Upper lobe of left lung (tissue), 6 donors: ENCODE measurements at places on chromosomes 2 and 18. TPM values are rescaled to one million over a fixed set of nuclear protein-coding genes. Genes with fewer than 3 reads are reported as not detected.
A peak's percentile ranks its signal among the peaks of the same experiment; 100 is the strongest.

GRCh38 chr18:28714498-28714897, 537.6 kb upstream of the CDH2 start:
- no peak for DNase-seq
- H3K36me3 ChIP-seq: no peaks in the 10 kb centered on the region
- no peaks in the 10 kb centered on the region for H3K27me3 ChIP-seq

DNA sequence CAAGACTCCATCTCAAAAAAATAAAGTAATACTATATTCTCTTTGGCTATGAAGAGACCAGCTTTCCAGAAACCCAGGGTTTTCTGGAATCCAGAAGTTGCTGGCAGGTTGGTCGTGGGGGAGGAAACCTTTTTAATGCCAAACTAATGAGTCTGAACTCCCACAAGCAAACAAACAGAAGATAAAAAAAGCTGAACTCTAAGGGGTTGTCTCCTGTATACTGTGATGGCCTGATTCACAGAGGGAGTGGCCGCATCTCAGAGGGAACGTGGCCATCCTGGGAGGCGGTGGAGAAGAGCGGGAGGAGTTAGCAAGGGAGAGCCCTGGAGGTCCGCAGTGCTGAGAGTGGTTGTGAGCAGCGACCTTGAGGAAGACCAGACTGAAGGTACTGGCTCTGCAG, 36.1 kb downstream of the LIMS1 start:
- no peak for DNase-seq
- peaks cover 26% of the 10 kb centered on the region for H3K4me1 ChIP-seq
- H3K27ac ChIP-seq: no peak overlapping the region
- H3K36me3 ChIP-seq: no peaks in the 10 kb centered on the region
- H3K27me3 ChIP-seq: no peaks in the 10 kb centered on the region

DNA sequence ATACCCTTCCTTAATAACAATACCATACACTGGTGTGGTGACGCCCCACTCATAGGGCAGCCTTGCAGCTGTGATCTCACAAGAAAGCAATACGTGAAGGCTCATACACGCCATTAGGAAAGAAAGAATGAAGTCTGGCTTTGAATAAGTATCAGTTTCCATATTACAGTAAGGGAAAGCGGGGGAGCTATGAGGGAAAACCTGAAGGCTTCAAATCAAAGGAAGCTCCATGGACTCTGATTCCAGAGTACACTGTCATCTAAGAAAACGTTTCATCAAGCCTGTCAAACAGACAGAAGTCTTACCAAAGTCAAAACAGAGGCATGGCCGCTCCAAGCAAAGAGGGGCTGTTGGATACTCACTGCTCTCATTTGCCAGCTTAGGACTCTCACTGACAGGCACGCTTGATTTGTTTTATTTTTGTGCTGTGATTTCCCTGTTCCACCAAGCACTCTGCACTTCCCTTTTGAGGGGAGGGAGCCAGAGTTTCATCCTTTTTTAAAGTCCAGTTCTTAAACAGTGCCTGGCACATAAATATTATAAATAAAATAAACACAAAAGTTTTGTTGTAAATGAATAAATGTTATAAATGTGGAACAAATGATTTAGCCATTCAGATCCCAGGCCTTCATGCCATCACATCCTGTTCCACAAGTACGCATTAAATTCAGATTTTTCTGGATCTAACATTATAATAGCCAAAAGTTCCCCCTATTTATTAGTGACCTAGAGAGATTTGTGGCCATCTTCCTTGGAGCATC, 221.2 kb downstream of the PIEZO2 start:
- no peaks in the 10 kb centered on the region for H3K27me3 ChIP-seq
- H3K4me3 ChIP-seq: no peak overlapping the region
- H3K4me1 ChIP-seq: no peaks in the 10 kb centered on the region
- no peaks in the 10 kb centered on the region for H3K36me3 ChIP-seq
- no peak overlapping the region for H3K27ac ChIP-seq

The MYCN gene
- not detected for total RNA-seq

GRCh38 chr2:153622285-153622684, 143.7 kb upstream of the RPRM start:
- no peaks in the 10 kb centered on the region for H3K36me3 ChIP-seq
- no peak for DNase-seq
- H3K4me1 ChIP-seq: no peaks in the 10 kb centered on the region
- H3K27me3 ChIP-seq: no peaks in the 10 kb centered on the region
- H3K27ac ChIP-seq: no peak overlapping the region
- no peak overlapping the region for H3K4me3 ChIP-seq

The ABCG8 gene
- not detected for total RNA-seq

GRCh38 chr2:195592105-195592504, 64.9 kb upstream of the SLC39A10 start:
- H3K4me3 ChIP-seq: no peak overlapping the region
- H3K27me3 ChIP-seq: no peaks in the 10 kb centered on the region
- H3K36me3 ChIP-seq: no peaks in the 10 kb centered on the region
- no peak overlapping the region for H3K27ac ChIP-seq
- DNase-seq: no peak

DNA sequence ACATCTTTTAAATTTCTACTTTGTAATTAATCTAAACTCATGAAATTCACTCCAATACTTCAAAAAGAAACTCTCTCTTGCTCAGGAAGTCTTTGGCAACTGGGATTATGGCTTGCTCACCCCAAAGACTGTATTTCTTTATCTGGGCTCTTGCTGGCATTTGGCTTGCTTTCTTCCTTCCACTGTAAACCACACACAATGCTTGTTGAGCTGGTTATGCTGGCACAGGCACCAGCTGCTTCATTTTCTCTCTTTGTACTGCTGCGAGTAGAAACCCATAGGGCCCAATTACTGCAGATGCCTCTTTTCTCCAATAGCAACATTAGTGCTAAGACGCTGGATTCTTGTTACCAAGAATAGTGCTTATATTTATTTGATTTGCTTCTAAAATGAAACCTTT, 51.4 kb downstream of the SLC38A11 start:
- H3K27me3 ChIP-seq: no peaks in the 10 kb centered on the region
- H3K4me3 ChIP-seq: no peak overlapping the region
- H3K4me1 ChIP-seq: no peaks in the 10 kb centered on the region
- no peak for DNase-seq
- no peaks in the 10 kb centered on the region for H3K36me3 ChIP-seq

- DNase-seq: no peak
- no peaks in the 10 kb centered on the region for H3K4me1 ChIP-seq
- H3K27me3 ChIP-seq: no peaks in the 10 kb centered on the region
- H3K4me3 ChIP-seq: no peak overlapping the region
- H3K27ac ChIP-seq: no peak overlapping the region
Observed at GRCh38 chr2:88489181-88489580, 36.7 kb upstream of the FOXI3 start.

GRCh38 chr18:76621226-76621625, 126.2 kb upstream of the ZNF516 start:
- DNase-seq: no peak
- H3K27me3 ChIP-seq: no peaks in the 10 kb centered on the region
- peak overlapping the region; percentile 28 for H3K27ac ChIP-seq
- H3K4me3 ChIP-seq: peak overlapping the region; percentile 1

DNA sequence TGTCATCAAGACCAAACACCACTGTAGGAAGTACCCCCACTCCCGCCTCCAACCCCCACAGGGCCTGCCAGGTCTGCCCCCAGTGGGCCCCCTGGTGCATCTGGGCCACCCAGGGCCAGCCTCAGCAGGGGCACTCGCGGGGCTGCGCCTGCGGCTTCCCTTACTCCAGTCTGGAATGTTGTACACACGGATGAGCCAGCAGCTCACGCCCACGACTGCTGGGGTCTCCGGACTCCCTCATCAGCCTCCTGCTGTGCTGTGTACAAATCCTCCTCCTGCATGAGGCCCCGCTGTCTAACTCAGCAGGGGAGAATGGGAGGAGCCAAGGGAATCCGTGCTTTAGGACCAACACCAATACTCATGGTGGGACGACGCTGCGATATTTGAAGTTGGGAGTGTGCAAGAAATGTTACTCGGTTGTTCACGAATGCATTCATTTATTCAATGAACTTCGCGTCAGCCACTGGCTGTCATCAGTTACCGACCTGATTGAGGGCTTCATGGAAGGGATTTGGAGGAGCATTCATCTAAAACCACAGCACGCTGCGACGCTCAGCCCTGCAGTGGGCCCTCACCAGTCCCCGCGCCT, 654 bp upstream of the ASB1 start:
- peak; percentile 82 for DNase-seq
- peaks cover 26% of the 10 kb centered on the region for H3K4me1 ChIP-seq
- H3K36me3 ChIP-seq: peaks cover 4% of the 10 kb centered on the region

The ERFE gene
- 0.43 TPM for total RNA-seq

The PASK gene
- 18.9 TPM for total RNA-seq

The ITGB1BP1 gene
- total RNA-seq: 87.2 TPM

GRCh38 chr2:126644630-126645191, 11.2 kb upstream of the GYPC start:
- H3K27me3 ChIP-seq: no peaks in the 10 kb centered on the region
- H3K4me3 ChIP-seq: no peak overlapping the region
- no peak overlapping the region for H3K27ac ChIP-seq
- DNase-seq: no peak
- H3K36me3 ChIP-seq: no peaks in the 10 kb centered on the region

The KYNU gene
- 16.0 TPM for total RNA-seq

The HOXD3 gene
- 0.57 TPM for total RNA-seq

The ELOA2 gene
- total RNA-seq: not detected

- H3K4me3 ChIP-seq: no peak overlapping the region
- DNase-seq: no peak
- peaks cover 38% of the 10 kb centered on the region for H3K4me1 ChIP-seq
- no peaks in the 10 kb centered on the region for H3K27me3 ChIP-seq
- no peaks in the 10 kb centered on the region for H3K36me3 ChIP-seq
- peak overlapping the region; percentile 73 for H3K27ac ChIP-seq
Observed at GRCh38 chr2:159084384-159085370, 116.2 kb downstream of the TANC1 start.

DNA sequence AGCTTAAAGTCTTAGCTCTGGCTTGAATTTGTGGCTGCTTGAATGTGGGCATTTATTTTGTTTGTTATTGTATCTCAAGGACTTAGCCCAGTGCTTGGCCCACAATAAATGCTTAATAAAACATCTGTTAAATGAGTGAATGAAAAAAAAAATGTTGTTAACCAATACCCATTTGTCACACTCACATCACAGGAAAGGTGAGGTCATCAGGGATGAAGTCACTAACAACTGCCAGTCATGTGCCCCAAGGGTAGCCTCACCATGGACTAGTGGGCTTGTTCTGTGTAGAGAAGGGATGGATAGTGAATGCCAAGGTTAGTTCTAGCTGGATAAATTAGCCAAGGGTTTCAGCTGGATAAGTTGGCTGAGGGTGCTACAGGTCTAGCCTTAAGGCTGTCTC, 3.0 kb downstream of the NRBP1 start:
- no peak overlapping the region for H3K4me3 ChIP-seq
- no peak overlapping the region for H3K27ac ChIP-seq
- H3K36me3 ChIP-seq: peaks cover 29% of the 10 kb centered on the region

The ZFAND2B gene
- 38.7 TPM for total RNA-seq

The SCN9A gene
- 18.6 TPM for total RNA-seq

DNA sequence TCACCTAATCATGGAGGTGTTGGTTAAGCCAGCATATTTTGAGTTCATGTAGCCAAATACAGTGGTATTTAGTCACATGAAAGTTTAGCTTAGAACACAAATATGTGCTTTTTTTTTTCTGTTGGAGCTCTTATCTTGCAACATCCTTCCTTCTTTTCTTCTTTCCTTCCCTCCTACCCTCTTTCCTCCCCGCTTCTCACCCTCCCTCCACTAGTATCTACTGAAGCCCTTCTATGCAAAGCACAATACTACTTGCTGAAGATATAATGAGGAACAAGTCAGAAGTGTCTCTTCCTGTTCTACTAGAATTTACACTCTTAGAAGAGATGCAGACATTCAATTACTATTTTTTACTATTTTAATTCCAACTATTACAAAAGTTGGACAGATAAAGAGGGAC, 105.0 kb upstream of the ITGA4 start:
- H3K4me1 ChIP-seq: no peaks in the 10 kb centered on the region
- H3K36me3 ChIP-seq: no peaks in the 10 kb centered on the region
- no peak overlapping the region for H3K27ac ChIP-seq

- peaks cover 15% of the 10 kb centered on the region for H3K4me1 ChIP-seq
- H3K4me3 ChIP-seq: peak overlapping the region; percentile 83
- H3K27ac ChIP-seq: peak overlapping the region; percentile 98
- no peaks in the 10 kb centered on the region for H3K27me3 ChIP-seq
Observed at GRCh38 chr2:196169516-196169915, 1.9 kb downstream of the STK17B start.

DNA sequence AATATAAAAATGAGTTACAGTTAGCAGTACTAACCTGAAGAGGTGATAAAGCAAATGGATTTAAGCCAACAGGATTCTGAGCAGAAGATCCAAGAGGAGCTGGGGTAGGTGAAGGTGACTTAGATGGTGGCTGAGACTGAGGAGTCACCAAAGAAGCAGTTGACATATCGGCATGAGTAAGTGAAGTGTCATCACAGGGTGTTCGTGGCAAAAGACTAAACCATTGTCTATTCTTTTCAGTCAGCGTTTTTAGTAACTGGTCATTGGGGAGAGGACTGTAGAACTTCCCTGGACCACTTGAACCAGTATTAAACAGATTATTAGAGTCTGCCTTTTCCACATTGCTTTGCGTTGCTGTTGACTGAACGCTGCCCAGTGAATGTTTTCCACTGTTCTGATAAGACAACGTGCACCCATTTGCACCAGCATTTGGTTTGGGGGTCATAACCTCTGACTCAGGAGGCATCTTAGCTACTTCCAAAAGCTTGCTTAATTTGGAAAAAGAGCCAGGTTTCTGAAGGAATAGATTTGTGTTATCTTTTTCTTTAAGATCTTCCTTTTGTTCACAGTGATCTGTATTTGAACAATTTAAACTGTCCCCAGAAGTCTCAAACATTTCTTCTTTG, 63.3 kb upstream of the WDSUB1 start:
- no peaks in the 10 kb centered on the region for H3K27me3 ChIP-seq
- DNase-seq: no peak
- H3K27ac ChIP-seq: no peak overlapping the region
- no peak overlapping the region for H3K4me3 ChIP-seq
- H3K36me3 ChIP-seq: peaks cover 31% of the 10 kb centered on the region
- no peaks in the 10 kb centered on the region for H3K4me1 ChIP-seq

DNA sequence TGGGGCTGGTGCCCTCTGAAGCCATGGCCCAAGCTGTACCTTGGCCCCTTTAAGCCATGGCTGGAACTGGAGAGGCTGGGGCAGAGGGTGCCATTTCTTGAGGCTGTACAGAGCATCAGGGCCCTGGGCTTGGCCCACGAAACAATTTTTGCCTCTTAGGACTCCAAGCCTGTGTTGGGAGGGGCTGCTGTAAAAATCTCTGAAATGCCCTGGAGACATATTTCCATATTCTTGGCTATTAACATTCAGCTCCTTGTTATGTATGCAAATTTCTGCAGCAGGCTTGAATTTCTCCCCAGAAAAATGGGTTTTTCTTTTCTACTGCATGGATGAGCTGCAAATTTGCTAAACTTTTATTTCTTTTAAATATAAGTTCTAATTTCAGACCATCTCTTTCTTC, 834.0 kb downstream of the DSC3 start:
- H3K4me1 ChIP-seq: no peaks in the 10 kb centered on the region
- H3K27ac ChIP-seq: no peak overlapping the region
- H3K27me3 ChIP-seq: no peaks in the 10 kb centered on the region
- no peak for DNase-seq
- no peak overlapping the region for H3K4me3 ChIP-seq
- no peaks in the 10 kb centered on the region for H3K36me3 ChIP-seq

The CBLN2 gene
- not detected for total RNA-seq
